ENCODE measurements at places on chromosomes 1 and 21.

DNA sequence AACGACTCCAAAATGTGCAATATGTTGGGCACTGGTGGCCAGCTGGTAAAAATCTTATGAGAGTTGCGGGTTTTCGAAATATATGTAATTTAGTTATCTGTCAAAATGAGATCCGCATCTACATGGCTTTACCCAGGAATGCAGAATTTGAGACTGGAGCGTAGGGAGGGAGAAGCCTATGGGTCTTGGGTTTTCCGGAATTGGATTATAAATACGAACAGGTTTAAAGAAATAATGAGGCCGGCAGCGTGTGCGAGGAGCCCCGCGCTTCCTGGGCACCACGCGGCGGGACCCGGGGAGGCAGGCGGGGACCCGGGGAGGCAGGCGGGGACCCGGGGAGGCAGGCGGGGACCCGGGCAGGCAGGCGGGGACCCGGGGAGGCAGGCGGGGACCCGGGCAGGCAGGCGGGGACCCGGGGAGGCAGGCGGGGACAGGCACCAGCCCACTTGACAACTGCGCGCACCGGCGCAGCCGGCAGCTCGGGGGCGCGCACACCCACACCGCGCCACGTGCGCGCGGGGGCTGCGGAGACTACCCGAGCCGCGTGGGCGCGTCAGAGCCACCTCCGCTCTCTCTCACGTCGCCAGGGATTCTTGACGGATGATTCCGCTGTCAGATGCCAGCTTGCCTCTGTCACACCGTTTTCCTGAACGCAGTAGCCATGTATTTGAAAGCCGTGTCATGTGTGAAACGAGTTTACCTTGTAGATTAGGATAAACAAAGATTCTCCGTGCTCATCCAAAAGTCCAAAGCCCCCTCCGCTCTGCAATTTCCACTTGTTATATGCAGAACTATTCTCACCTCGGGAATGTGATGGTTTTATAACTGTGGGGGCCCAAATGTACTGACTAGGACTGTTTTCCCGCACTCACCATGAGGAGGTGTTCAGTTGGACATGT is 54.3 kb upstream of the HNRNPU start:
- DNase-seq: peak; percentile 18

GRCh38 chr1:56577406-56578137 is 1.8 kb downstream of the PLPP3 start:
- no peak for DNase-seq

DNA sequence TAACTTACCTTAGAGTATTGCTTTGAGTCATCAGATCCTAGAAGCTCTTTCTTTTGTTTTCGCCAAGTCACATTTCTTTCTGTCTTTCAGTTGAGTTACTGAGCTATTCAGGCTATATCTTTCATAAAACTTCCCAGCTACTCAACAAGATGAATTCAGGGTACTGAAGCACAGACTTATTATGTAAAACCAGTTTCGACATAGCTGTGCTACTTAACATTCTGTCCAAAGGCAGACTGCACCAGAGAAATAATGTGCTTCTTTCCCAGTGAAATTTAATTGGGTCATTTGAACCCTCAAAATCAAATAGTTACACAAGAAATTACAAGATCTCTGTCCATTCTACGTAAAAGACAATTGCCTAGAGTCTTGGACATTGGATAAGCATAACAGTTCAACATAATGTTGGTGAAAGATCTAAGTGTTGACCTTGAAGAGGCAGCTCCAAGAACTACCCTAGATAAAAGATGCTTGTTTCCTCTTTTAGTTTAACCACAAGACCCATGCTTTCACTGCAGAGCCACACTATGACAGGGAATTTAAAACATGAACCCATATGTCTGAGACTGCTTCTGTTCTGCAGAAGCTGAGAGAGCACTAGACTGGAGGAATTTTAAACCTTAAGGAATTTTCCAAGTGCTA is 163.2 kb downstream of the LRRC40 start:
- DNase-seq: no peak

DNA sequence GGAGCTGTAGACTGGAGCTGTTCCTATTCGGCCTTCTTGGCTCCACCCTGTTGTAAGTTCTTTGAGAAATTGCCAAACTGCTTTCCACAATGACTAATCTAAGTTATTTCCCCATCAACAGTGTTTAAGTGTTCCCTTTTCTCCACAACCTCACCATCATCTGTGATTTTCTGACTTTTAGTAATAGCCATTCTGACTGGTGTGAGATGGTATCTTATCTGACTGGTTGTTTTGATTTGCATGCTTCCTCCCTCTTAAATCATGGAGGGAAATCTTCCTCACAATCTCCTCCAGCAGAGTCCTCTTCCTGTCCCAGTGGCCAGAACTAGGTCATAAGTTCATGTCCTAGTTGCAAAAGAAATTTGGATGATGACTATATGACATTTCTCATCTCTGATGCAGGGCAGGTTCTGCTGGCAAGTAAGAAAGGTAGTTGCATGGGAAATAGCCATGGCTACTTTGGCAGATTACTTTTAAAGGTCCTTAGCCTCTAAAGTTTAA is 294.0 kb downstream of the LRRC40 start:
- peak; percentile 37 for DNase-seq

GRCh38 chr1:110148961-110149360 is 1.3 kb upstream of the SLC6A17 start:
- no peak for DNase-seq

DNA sequence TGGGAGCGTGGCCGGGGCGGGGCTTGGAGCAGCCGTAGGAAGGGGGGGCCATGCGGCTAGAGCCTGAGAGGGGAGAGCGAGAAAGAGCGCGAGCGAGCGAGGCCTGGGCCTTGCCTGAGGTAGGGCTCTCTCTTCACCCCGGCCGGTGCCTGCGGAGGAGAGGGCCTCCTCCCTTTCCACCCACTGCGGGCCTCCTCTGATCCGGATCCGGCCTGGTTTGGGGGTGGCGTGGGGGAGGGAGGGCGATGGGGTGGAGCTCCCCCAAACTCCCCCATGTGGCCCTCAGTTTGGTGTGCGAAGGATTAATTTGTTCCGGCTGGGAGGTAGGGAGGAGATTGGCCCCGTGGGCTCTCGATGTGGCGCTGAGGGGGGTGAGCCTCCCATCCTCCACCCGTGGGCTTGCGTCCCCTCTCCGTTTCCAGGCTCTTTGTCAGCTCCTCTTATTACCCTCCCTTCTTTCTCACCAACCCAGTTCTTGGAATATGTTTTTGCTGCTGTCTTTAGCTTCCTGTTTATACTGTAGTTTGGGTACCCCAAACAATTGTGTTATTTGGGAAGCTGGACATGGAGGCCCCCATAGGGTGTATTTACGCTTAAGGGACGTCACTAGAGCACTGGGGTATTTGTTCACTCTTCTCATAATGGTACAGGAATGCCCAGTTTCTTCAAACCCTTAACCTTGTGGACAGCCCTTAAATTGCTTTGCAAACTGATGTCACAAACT is 685 bp downstream of the UBAP2L start:
- DNase-seq: peak; percentile 34

DNA sequence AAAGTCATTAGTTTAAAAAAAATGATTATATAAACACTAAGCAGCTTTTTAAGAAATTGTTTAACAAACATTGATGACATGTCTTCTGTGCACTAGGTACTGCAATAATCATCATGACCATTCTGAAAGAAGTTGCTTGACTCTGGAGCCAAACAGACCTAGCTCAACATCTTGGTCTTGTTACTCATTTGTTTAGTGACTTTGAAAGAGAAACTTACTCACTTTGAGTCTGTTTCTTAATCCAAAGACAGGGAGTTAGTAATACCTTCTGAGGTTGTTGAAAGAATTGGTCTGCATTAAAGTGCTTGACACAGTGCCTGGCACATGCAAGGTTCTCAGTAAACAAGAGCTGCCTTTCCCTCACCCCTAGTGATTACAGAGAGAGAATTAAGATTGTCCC is 84.4 kb downstream of the SGIP1 start:
- DNase-seq: no peak

DNA sequence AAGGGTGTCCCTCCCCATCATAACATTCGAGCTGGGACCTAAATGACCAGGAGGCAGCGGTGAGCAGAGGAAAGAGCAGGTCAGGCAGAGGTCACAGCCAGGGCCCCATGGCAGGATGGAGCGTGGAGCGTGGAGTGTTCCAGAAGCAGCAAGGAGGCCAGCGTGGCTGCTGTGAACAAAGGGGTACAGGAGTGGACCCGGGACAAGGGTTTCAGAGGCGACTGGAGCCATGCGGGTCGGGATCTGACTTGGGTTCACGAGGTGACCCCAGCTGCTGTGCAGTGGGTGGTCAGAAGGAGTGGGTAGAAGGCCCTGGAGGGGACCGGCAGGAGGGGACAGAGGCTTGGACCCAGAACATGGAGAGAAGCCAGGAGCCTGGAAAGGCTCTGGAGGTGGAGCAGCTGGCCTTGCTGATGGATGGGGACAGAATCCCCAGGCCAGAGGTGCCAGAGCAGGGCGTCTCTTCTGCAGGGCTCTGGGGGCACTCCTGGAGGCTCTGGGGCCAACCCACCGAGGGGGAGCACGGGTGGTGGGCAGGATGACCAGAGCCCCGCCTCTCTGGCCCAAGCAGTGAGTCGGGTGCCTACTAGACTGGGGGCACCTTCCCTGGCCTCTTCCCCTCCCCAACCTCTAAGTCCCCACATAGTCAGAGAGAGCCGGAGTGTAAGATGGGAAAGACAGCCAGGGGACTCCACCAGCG is 2.3 kb downstream of the CHD5 start:
- DNase-seq: no peak

DNA sequence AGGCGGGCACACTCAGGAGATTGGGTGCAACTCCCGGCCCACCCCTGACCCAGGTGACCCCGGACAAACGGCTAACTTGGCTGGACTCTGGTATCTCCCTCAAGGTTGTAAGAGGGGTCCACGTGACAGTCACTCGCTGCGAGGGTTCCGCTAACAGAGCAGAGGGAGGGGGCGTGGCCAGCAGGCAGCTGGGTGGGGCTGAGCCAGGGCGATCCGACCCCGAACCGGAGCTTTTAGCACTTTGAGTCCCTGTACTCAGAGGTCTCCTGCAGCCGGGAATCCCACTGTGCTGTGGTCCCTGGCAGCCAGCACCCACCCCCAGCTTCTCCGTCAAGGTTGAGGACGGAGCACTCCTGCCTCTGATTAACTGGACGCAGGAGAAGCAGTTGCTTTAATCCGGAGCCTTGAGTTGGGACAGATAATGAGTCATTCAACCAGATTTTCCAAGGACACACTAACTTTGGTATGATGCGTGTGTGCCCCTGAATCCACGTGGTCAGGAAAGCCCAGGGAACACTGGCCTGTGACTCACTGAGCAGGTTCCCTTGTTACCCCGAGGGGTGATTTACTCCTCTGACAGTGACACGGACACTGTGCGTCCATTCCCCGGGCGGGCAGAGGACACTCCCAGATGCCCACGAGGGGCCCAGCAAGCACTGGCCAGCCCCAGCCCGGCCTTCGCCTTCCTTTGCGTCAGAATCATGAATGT is 16.8 kb downstream of the TRPM2 start:
- peak; percentile 74 for DNase-seq

GRCh38 chr1:204417074-204417997 is 5.7 kb upstream of the PPP1R15B start:
- peak; percentile 91 for DNase-seq

- DNase-seq: no peak
Measured at GRCh38 chr1:53334781-53335180, 6.9 kb upstream of the LRP8 start.

DNA sequence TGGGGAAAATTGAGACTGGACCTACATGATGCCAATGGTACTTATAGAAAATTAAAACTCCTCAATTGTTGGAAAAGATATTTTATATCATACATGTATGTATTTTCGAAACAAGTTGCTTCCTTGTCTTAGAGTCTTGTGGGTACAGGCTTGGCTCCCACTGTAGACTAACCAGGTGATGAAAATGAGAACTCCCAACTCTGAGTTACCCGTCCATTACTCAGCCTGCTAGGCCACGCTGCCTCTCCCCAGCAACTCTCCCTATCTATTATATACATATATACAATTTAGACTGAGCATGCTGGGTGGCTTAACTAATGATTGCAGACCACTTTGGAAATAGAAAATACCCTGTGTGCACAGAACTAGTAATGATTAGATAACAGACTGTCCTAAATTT is 628.7 kb downstream of the LMO4 start:
- DNase-seq: no peak

- DNase-seq: peak; percentile 72
Measured at GRCh38 chr1:242017580-242018233, 18.8 kb upstream of the MAP1LC3C start.

GRCh38 chr21:41009398-41010100 is 158.4 kb upstream of the BACE2 start:
- DNase-seq: no peak

DNA sequence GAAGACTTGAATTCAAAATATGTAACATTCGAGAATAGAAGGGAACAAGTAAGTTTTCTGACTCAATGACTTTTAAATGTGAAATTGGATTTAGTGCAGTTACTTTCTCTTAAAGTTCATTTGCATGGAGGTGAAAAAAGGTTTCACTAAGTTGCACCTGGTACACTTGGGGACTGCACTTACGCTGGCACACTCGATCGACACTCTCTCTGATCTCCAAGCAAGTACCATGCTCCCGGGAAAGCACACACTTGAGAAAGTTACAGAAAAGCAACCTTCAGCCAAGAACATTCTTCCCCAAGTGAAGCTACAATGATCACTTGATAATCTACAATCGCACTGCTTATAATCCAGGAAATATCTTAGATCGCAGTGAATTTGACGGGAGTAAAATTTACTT is 63.1 kb downstream of the COQ8A start:
- no peak for DNase-seq

Data from AG08395 (cell line).